ENCODE measurements at places on chromosomes 4 and X.

- no peak for DNase-seq
Measured at GRCh38 chr4:145381163-145381562, 100.5 kb upstream of the SMAD1 start.

DNA sequence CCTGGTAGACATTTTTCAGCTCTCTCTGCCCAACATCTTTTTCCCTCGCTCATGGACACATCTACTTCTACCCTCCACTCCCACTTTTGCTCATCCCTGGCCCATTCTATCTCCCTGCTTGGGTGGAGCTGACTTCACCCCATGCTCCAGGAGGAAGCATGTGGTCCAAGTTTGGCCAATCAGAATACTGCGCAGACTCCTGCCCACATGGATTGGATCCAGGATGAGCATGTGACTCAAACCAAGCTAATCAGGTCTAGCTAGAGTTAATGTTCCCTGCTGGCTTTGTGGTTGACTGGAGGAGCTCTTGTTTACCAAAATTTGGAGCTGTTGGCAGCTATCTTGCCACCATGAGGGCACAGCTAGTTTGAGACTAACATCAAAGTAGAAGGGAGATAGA is 22.7 kb downstream of the SMIM20 start:
- no peak for DNase-seq

DNA sequence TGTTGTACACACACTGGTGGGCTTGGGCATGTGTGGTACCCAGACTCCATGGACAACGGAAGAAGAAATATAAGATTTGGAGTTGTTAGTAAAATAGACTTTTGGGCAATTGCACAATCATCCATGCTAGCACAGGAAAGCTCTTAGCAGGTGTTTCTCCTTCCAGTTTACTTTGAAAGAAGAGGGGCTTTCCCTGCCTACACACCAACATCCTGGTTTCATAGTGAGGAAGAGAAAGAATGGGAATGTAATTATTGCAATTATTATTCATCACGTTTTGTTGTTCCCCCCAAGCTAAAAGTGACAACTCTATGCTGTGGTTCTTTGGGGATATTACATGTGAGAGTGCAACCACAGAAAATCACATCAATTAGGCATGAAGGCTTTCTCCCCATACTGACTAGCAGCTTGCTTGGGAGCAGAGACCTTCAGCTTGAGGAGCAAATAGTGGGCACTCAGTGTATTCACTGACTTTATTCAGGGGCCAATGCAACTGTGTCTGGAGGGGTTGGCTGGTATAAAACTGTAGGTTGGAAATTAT is 57.2 kb upstream of the PUDP start:
- DNase-seq: no peak

GRCh38 chr4:152454398-152455011 is 81.4 kb downstream of the FBXW7 start:
- no peak for DNase-seq

DNA sequence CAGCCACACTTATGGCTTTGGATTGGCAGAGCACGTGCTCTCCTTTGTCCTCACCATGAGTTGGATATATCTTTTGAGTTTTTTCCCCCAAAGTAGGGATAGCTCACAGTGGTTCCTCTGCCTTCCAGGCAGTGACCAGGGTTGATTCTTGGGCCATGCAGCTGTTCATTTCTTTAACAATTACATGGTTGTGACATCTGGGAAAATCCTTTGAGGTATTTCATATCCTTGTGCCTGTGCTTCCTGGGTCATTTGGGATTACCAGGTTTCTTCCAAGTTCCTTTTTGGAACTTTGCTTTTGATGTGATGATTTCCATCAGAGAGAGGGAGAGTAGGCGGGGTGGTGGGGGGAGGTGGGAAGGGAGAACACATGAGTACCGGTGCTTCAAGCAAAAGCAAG is 15.6 kb downstream of the BCORL1 start:
- DNase-seq: no peak

GRCh38 chr4:22487328-22487727 is 28.5 kb downstream of the ADGRA3 start:
- no peak for DNase-seq

DNA sequence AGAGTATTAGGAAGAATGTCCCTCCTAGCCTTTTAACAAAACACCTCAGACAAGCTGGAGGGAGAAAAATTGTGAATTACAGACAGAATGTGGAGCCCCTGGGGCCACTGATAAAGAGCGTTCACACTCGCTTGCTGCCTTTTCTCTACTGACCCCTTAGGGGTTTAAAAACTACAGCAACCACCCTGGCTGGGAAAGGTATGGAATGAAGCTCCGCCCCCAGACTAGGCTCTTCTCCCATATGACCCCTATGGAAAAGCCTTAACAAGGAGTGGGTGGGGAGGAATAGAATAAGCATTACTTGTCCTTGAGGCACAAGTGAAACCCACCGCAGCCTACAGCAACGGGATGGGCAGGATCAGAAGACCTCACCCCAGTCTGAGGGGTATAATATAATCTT is 26.3 kb downstream of the ANKRD50 start:
- DNase-seq: no peak

DNA sequence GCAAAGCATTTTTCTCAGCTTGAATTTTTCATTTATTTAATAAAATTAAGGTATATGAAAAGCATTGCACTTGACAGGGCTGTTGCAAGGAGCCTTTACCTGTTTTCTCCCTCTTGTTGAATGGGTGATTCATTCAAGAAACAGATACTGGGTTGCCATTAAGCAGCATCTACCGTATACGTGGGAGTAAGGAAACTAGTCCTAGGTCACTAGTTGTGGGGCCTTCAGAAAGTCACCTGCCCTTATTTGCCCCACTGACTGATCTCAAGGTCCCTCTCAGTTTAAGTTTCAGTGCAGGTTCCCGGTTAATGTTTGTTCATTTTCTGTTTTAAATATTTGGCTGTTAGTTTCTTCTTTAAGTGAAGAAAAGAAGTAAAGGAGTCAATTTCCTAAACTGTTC is 34.0 kb downstream of the LHFPL1 start:
- DNase-seq: no peak

DNA sequence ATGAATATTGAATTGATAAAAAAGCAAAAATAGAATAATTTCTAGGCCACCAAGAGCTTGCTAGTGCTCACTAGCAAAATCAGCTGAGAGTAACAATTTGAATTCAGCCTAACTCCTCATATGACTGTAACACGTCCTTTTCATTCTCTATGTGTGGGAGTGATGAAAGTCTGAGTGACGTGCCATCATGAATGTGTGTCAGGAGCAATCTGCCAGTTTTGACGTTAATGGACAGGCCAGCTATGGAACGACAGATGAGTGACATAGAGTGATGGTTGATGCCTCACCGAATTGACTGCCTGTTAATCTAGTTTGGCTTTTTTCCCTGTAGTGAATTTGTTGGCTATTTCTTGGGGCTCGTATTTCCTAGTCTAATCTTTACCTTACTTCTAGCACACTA is 200.7 kb downstream of the TLL1 start:
- no peak for DNase-seq

- DNase-seq: no peak
Measured at GRCh38 chr4:41012293-41012692, 202.0 kb downstream of the APBB2 start.

DNA sequence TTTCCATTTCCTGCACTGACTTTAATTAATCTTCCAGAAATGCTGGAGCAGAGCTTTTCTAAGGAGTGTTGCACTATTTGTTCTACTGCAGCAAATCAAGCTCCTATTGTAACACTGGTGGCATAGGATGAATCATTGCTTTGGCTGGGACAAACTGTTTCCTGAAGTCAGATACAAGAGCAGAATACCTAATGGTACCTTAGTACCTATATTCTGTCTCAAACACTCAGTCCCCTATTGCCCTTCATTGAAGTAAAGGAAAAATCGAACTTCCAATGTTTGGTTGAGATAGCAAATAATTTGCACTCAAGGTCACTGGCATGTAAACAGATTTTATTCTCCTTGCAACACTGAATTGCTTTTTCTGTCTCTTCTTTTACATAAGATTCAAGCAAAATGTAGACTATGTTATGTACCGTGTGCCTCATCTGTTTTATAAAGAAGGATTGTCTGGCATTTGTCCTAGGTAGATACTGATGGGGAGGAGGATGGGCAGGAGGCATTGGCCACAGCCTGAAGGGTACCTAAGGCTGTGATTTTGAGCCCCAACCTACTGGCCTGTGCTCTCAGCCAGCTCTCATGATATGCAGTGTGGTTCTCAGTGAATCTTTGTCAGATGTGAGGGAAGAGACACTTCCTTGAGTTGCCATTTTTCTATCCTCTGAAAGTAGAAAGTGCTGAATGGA is 141.6 kb downstream of the AASDH start:
- no peak for DNase-seq

- no peak for DNase-seq
Measured at GRCh38 chrX:12411831-12412230, 273.6 kb downstream of the FRMPD4 start.

- peak; percentile 1 for DNase-seq
Measured at GRCh38 chrX:54807524-54808108, at the start of gene MAGED2. Gene MAGED2, plus strand, starts transcription at chrX:54807745. Its CDS starts 1,587 bp downstream, at chrX:54809332.

DNA sequence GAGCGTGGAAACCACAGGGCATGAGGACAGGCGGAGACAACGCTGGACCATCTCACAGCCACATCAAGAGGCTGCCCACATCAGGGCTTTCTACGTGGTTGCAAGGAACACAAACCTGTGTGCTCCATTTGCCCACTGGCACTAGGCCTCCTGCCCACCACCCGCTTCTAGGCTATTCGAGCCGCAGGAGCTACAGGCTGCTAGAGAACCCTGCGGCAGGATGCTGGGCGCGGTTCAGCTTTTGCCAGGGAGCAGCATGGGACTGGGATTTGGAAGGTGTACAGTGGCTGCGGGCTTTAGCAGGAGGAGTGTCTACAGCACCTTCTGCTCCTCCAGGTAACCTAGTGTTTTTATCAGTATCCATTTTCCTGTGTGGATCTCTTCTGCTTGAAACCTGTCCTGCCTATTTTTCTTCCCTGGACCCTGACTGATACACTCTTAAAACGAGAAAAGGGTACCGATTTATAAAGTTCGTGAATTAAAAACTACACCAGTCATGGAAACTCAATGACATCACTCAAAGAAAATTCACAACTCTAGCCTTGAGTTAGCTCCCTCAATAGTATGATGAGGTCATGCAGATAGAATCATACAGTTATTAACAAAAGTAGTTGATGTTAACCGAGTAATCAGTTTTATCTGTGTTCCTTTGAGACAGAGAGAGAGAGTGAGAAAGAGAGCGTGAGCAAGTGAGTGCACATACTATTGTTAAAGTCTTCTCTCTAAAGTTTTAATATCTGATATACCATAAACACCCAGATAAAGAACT is 12.8 kb downstream of the NOP14 start:
- DNase-seq: no peak

GRCh38 chrX:15465347-15465746 is 27.8 kb downstream of the PIR start:
- no peak for DNase-seq

- DNase-seq: no peak
Measured at GRCh38 chr4:167785523-167785922, 306.8 kb upstream of the ANXA10 start.

DNA sequence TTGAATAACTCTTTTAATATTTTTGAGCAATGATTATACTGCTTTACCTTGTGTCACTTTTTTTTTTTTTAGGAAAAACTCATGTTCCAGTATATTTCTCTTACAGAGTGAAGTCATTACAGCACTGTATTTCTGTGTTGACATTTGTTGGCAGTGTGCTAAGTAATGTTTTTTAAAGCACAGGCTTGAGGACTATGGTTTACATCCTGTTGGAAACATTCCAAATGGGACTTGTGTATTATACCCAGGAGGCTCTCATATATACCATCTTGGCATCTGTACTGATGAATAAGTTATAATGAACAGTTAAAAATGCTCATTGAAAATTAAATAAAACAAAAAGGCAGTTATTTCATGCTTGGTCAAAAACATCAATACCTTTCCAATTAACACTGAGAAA is 33.8 kb downstream of the CEP44 start:
- DNase-seq: no peak

DNA sequence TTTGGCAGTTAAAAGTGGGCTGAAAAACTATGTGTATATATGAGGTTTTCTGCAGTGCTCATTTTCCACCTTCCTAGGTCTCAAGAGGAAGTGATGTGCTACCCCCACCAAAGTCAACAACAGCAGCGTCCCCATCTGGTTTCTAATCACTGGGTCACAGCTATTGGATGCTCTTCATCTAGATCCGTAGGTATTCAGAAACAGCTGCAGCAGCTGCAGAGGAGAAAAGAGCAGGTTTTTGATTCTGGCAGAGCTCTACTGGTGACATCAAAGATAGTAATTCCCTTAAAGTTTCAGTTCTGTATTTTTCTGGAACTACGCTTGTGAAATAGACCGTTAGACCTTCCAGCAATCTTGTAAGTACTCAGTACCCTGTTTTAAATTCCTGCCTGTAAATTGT is 5.8 kb upstream of the GUCY2F start:
- DNase-seq: no peak

- DNase-seq: no peak
Measured at GRCh38 chr4:57291911-57292310, 181.7 kb upstream of the IGFBP7 start.

DNA sequence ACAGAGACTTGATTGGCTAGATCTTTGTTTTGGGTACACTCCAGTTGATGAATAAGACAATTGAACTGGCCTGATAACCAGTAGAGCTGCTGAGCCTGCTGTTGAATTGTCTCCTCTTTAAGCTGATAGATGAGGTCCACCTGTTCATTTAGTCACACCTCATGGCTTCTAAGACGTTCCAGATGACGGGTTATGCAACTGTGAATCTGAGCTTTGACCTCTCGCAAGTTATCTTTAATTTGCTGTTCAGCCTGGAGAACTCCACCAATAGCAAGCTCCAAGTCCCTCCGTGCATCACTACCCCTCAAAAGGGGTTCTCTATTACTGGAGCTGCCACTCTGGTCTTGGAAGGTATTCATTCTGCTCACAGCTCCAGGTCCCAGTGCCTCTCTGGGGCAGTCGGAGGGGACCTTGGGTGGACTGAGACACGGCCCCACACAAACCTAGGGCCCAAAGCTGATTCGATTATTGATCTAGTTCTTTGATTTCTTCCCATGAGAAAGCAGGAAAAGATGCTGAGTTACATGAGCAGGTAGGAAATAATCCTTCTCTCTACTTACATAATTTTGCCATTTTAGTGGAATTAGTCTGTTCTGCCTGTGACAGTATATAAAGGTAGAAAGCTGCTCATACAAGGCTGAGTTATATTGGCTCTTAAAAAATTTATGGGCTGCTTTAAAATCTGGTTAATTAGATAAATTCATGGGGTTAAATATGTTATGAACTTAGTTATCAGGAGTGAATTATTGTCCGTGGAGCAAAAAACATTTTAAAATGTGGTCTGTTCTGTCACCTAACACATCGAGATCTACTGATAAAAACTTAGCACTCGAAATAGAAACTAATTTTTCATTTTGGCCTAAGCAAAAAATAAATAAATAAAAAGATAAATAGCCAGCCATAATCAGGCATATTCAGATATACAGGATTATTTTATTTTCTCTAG is 6.8 kb downstream of the MMAA start:
- DNase-seq: no peak

DNA sequence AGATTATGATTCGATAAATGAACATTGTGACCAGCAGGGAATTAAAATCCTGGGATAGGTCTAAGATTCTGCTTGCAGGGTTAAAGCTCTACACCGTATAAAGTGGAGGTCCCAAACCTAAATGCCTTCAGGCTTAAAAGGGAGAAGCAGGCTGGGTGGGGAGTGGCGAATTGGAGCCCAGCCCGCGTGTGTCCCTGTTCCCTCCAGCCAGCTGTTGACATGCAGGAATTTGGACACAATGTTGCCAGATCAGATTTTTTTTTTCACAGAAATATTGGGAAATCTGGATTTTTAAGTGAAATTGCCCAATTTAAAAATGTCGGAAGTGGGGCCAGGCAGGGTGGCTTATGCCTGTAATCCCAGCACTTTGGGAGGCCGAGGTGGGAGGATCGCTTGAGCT is 60.5 kb downstream of the ELF4 start:
- DNase-seq: no peak

GRCh38 chr4:153211986-153212728 is 7.9 kb downstream of the TRIM2 start:
- DNase-seq: no peak
